ENCODE measurements at places on chromosomes 7 and 10. TPM values are rescaled to one million over a fixed set of nuclear protein-coding genes. Genes with fewer than 3 reads are reported as not detected.

- no peak for DNase-seq
Measured at GRCh38 chr7:20395104-20395503, 64.4 kb downstream of the ITGB8 start.

DNA sequence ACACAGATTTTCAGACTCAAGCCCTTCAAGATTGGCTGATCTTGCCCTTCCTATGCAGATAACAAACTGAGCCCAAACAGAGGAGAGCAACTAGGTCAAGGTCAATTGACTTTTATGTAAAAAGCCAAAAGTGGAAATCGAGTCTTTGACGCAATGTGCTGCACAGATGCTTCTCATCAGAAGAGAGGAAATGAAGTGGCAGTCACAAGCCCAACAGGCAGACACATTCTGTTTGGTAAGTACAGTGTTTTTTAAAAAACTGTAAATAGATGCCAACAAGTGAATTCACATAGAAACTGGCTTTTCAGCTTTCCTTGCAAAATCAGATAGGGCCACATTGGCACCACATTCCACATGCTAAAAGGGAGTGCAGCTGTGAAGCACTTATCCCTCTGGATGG lies 606.6 kb downstream of the KCNMA1 start:
- DNase-seq: no peak

Gene EPO
- total RNA-seq: not detected

Gene PILRA
- total RNA-seq: 4.4 TPM

GRCh38 chr7:108452707-108453106 lies 3.5 kb downstream of the NRCAM start:
- DNase-seq: no peak

GRCh38 chr7:22291977-22292376 lies 65.0 kb downstream of the RAPGEF5 start:
- no peak for DNase-seq

Gene ZNF107
- total RNA-seq: 13.4 TPM

Gene LRRC4
- not detected for total RNA-seq

DNA sequence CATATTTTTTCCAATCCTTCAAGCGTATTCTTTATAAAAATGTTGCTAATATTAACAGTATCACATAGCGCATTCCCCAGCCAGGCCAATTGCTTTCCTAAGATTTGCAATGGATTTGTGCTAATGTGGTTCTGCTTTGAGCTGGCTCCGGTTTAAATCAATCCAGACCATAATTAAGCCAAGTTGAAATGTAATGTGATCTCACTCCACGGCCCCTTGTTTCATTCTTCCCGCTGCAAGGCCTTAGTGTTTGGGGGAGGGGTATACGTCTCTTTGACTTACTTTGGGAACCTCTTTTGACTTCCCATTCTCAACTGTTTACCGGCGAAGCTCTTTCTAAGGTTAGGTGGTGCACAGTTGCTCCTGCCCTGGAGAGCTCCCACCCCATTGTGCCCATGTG lies 86.4 kb downstream of the PRPF18 start:
- no peak for DNase-seq

All from lower leg skin (tissue), 4 donors.